ENCODE measurements at places on chromosomes 3 and 15.

DNA sequence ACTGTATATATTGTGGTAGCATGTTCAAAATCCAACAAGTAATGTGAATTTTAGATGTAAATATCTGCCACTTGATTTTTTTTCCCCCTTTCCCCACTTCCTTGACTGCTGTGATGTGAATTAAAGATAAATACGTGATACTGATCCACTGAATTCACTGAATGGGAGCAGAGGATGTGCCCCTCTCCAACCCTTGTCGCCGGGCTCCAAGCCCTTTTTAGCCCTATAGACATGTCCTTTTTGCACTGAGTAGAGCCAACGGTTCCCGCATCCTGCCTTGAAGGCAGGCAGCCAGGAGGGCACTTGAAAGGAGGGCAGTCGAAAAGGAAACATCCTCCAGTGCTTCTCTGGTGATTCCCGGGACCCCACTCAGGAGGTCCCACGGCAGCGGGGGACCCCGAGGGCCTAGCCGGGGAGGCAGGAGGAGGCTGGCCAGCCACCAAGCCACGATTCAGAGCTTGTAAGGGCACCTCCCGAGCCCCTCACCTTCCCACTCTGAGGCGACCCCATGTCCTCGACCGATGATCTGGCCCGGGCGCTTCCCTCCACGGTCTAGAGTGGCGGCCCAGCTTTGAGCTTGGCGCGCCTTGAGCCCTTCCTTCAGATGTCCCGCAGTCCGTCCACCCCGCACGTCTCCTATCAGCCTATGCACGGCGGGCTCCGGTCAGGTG is 901 bp upstream of the MANF start:
- no peak for DNase-seq

DNA sequence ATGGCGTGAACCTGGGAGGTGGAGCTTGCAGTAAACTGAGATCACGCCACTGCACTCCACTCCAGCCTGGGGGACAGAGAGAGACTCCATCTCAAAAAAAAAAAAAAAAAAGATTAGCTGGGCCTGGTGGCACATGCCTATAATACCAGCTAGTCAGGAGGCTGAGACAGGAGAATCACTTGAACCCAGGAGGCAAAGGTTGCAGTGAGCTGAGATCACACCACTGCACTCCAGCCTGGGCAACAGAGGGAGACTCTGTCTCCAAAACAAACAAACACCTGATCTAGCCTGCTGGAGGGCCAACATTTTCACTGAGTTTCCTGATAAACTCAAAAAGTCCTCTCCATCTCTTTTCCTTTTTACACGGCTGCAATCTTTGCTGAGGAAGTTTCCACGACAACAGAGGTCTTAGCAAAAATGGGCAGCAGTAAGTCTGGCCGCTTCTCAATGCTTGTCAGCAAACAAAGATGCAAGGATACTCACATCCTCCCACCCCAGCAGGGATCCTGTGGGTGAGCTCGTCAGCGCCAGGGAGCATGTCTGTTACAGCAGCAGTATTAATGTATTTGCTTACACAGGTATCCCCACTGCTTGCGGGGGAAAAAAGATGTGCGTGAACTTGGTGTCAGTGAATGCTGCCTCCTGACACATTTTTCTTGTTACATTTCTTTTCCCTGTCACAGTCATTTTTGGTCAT is 21.0 kb upstream of the CCDC174 start:
- DNase-seq = no peak

- no peak for DNase-seq
Observed at GRCh38 chr3:4688411-4688810, 195.3 kb downstream of the ITPR1 start.

- no peak for DNase-seq
Observed at GRCh38 chr3:182585532-182586150, 207.7 kb upstream of the ATP11B start.

DNA sequence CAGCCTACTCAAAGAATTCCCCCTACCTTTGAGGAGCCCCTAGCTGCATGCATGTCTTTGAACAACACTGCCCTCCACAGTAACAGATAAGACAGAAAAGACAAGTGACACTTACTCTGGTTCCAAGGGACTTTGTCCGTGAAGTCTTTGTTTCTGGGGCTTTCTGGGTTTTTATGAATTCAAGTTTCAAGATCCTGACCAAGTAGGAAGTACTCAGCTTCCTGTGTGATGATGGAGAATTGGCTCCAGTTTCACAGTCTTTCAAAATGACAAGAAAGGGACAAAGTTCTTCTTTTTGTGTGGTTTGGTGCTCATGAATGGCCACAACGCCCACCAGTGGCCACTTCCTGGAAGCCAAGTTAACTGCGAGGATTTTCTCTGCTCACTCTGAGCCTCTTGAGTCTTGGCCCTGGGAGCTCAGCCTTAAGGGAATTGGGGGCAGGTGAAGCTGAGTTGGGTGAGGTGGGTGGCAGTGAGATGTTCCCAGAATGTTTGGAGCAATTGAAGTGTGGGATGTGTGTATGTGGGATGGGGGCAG is at the start of gene CCR1:
CCR1 (minus strand) TSS at position 147 of the 538 bp plus-strand sequence. CDS start 4,000 bp downstream, outside the sequence.
- DNase-seq = peak; percentile 98

DNA sequence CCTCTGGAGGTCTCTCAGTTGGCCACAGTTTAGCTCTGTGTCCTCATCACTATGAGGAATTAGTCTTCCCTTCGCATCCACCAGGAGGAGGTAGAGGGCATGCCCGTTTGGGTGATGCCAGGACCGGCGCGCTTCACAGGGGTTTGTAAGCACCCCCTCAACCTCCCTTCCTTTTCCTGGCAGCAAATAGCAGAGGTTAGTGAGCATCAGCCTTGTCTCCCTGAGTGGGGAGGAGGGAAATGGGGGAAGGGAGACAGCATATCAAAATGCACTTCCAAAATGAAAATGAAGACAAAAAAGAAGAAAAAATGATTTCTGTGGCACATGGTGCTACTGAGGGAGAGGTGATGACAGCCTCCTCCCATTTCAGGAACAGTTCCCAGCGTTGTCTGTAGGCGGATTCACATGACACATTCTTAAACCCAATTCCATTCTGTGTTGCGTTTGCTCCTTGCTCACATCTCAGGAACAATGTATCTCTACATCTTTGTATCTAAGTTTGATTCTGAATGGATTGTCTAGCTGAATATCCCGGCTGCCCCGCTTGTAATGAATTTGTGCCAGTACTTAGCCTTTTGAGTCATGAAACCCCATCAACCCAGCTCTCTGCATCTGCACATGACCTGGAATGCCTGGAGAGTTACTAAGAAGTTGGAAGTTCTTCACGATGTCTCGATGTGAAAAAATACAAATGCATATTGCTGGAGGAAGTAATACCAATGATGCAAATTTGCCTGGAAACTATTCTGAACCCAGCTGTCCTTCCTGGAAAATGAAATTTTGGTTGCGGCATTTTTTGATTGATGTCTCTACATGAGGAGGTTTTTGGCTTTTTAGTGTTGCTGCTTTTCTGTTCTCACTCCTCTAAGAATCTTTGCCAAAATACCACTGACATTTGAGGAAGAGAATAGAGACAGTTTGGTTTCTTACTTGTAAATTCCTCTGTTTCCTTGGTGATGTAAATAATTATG is 45.2 kb downstream of the TYRO3 start:
- peak; percentile 80 for DNase-seq

GRCh38 chr3:143634991-143635390 is 213.3 kb downstream of the SLC9A9 start:
- DNase-seq = no peak

DNA sequence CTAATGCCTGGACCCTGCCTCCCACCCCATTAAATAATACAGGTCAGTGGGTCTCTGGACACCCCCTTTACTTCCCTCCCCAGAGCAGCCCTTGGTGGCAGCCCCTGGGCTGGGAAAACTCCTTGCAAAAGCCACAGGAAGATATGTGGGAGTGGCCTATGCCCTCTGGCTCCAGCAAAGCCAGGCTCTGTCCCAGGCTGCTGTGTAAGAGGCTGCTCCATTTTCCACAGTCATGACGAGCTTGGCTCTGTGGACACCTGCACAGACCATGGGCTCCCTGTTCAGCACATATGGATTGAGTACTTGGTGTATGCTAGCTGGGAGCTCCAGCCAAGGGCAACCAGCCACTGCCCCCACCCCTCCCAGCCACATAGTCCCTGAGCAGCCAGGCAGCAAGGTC is 13.0 kb downstream of the CACNA2D2 start:
- no peak for DNase-seq

DNA sequence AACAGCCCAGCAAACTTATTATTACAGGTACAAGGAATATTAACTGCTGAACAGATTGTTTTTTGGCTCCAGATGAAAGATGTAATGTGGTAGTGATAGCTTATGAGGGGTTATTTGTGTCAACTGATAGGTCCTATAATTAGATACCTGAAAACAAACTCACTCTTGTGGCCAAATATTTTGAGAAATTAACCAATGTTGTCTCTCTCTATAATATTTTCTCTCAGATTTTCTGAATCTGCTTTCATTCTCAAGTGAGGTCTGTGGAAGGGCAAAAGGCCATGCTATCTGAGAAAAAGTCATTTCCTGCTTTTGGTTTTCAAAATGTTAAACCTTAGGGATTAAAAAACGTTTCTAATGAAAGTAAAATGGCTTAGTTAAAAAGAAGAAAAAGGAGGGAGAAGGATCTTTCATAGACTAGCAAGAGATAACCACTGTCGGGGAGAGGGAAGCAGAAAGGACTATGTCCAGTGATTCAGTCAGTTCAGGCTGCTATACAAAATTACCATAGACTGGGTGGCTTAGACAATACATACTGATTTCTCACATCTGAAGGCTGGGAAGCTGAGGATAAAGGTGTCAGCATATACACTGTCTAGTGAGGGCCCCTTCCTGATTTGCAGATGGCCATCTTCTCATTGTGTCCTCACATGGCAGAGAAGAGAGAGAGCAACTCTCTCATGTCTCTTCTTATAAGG is 277.5 kb upstream of the P2RY1 start:
- no peak for DNase-seq

GRCh38 chr15:44427756-44428724 is 611 bp downstream of the CTDSPL2 start:
- DNase-seq = no peak

- no peak for DNase-seq
Observed at GRCh38 chr3:181493423-181493822, 218.3 kb upstream of the SOX2 start.

- no peak for DNase-seq
Observed at GRCh38 chr15:59249816-59250215, 43.2 kb downstream of the LDHAL6B start.

DNA sequence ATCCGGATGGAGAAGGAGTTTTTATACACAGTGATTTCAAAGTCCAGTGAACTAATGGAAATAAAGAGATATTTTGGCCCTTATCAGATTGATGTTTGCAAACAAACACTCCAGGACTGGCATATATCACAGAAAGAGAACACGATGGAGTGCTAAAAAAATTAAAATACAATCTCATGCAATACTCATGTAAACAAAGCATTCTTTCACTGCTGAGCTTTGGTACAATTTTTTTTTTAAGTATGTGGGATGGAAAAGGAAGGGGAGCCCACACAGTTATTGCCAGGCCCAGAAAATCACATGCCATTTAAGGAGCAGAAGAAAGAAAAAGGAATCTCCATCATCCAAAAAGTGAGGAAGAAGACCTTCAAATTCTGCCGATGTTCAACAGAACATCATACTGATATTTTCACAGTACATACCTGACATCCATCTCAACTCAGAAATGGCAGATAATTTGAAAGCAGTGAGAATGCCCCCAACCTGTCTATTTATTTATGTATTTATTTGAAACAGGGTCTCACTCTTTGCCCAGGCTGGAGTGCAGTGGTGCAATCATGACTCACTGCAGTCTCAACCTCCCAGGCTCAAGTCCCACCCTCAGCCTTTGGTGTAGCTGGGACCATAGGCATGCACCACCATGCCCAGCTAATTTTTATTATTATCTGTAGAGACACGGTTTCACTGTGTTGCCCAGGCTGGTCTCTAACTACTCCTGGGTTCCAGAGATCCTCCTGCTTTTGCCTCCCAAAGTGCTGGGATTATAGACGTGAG is 107.5 kb upstream of the SLC2A2 start:
- DNase-seq = peak; percentile 18

GRCh38 chr3:99674086-99674789 is 35.8 kb downstream of the COL8A1 start:
- no peak for DNase-seq

- no peak for DNase-seq
Observed at GRCh38 chr15:88635318-88635717, 3.5 kb upstream of the ISG20 start.

- no peak for DNase-seq
Observed at GRCh38 chr3:48069339-48069738, 53.1 kb upstream of the MAP4 start.

DNA sequence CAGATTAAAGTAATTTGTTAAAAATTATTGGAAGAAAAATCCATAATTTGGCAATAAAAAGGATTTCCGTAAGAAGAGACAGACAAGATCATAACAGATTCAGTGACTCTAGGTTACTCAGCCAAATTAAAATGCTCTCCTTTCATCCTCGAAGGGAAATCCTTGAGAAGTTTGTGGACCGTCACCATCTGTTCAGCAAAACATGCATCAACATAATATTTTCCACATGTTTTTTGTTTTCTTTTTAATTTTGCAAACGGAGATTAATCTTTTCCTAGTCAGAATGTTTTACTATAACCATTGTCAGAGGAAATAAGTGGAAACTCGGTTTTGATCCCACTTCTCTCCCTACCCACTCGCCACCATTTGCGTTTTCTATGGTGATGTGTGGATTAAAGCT is 128.3 kb downstream of the TMCO5A start:
- no peak for DNase-seq

DNA sequence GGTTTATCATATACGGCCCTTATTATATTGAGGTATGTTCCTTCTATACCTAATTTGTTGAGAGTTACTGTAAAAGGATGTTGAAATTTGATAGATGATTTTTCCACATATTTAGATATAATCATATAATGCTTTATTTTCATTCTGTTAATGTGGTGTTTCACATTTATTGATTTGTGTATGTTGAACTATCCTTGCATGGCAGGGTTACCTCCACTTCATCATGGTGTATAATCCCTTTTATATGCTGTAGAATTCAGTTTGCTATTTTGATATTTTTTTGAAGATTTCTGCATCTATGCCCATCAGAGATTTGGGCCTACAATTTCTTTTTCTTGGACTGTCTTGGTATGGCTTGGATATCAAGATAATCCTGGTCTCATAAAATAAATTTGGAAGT is 355.5 kb downstream of the EDEM1 start:
- no peak for DNase-seq

DNA sequence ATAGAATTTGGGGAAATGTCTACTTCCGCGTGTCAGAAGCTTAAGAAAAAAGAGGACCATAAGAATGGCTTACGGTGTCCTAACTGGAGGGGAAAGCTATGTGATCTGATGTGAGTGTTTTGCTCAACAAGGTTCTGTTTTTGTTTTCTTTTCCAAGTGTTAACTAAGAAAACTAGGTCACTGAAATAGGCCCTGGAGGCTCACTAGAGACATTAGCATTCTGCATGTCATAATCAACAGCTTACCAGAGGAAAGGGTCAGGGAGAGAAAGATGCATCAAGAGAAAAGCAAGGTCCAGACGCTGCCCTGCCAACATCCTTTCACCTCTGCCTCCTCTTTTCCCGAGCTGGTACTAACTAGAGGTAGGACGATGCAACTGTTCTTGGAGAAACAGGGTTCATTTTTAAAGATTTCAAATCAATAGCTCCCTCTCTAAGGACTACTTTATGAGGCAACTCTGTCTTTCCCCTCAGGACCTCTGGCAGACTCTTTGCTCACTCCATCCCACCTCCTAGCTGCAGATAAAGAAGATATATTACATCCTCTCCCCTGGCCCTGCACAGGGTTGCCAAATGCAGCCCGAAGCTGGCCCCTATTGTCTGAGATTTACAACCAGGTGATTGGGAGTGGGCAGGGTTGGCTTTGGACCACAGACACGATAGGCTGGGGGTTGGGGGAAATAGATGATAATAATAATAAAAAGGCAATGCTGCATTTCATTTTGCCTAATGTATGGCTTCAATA is 209.9 kb upstream of the SLC2A2 start:
- DNase-seq = no peak

GRCh38 chr3:23968463-23969184 is 23.5 kb downstream of the NR1D2 start:
- DNase-seq = peak; percentile 35

Data from inflammatory macrophage (primary cell).